T-helper 22 cell (primary cell): ENCODE measurements at places on chromosomes 7 and 10.

DNA sequence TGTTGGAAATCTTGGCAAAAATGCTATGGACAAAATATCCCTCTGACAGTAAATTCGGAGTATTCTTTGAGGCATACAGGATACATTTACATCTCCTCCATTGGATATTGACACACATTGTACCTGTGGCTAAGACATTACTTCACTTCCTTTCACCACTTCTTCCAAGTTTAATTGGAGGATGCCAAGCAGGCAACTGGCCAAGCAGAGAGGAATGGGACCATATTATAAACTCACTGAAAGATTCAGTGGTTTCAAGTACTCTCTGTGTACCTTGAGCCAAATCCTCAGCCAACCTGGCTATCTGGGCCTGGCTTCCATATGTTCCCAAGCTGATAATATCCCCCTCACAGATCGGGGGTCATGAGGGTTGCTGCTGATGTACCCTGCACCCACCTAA, 14.7 kb upstream of the JCAD start:
- DNase-seq = no peak

- DNase-seq = no peak
Observed at GRCh38 chr10:1874533-1874932, 137.2 kb upstream of the ADARB2 start.

DNA sequence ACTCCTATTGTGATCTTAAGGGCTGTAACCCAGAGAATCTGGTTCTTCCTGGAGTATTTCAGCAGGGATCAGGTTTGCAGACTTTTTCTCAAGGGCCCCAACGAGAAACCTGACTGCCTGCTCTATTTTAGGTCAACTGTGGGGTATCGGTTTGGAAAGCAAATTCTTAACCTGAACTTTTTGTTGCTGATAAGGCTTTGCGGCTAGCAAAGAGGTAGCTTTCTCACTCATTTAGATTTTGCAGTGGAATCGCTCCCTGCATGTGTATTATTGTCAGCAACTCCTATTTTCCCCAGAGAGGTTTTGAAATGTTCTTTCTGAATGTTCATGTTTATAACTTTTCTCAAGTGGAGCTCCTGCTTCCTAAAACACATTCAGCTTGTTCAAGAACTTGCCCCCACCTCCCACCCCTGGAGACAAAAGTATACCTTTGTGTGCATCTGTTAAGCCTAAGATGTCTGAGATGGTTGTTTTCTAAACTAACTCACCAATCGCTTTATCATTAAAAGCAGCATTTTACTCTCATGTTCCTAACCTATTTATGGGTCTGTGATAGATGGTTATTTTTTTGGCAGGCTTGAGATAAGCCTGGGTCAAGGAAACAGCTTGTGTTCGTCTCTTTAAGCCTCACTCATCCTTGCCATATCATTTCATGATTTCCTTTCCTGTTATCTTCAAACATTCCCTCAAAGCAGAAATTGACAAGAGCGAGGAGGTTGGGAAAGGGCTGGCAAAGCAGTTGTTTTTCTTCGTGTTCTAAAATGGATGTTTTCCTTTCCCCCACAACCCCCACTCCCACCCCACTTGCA, 129.8 kb downstream of the BAMBI start:
- no peak for DNase-seq

- no peak for DNase-seq
Observed at GRCh38 chr10:90435296-90435695, 422.5 kb downstream of the HTR7 start.

GRCh38 chr7:102463841-102464576, 654 bp downstream of the ALKBH4 start:
- DNase-seq = no peak

DNA sequence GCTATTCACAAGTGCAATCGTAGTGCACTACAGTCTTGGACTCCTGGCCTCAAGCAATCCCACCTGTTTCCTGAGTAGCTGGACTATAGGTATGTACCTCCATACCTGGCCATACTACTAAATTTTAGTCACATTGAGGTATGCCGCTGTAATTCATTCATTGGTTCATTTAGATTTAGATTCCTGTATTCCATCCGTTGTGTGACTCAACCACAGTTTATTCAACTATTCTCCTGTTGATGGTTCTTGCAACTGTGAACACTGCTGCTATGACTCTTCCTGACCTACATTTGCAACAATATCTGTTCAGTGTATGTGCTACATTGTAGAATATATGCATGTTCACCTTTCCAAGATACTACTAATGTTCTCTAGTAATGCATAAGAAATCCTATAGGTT, 8.0 kb upstream of the ZCCHC24 start:
- no peak for DNase-seq

- DNase-seq = no peak
Observed at GRCh38 chr10:127332631-127333030, 136.2 kb upstream of the INSYN2A start.

DNA sequence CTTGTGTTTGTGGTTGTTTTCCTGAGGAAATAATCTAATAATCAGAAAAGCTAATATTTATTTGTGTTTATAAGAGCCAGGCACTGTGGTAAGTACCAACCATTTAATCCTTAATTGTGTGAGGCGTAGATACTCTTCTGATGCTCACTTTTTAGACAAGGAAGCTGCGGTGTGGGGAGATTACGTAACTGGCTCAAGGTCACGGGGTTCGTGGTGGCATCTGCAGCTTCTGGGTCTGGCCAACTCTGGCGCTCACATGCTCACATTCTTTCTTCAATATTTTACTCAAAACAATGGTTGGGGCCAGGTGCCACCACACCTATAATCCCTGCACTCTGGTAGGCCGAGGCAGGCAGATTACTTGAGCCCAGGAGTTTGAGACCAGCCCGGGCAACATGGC, 77.6 kb downstream of the RALA start:
- DNase-seq = no peak

- DNase-seq = no peak
Observed at GRCh38 chr10:99658622-99659030, 683 bp upstream of the ENTPD7 start.

DNA sequence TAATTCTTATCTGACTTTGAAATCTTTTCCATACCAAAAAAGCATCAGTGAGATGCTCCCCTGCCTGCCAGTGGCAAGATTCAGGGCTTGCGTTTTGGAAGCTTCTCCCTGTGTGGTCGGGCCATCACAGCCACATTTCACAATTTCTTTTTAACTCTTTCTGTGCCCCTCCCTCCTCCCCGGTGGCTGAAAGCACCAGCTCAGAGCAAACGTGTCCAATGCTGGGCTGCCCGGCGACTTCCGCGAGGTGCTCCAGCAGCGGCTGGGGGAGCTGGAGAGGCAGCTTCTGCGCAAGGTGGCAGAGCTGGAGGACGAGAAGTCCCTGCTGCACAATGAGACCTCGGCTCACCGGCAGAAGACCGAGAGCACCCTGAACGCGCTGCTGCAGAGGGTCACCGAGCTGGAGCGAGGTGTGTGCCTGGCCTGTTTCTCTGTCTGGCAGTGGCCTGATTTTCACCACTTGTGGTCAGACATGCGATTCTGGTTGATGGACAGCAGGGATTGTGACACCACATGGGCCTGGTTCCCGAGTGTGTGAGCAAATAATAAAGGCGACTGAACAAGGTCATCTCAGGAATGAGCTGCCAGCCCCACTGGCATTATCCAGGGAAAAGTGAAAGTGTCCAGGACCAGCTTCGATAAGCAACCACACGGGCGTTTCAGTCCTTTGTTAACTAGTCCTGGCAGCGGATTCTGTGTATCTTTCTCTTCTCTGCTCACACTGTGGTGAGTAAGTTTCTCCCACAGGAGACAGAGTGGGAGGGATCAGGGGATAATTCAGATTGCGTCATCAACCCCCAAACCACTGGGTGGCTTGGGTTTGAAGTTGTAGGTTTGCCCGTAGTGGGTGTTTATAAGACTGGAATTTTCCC, 2.6 kb downstream of the NPTX2 start:
- DNase-seq = no peak
